Stimulated activated CD4-positive, alpha-beta T cell treated with anti-CD3 and anti-CD28 coated beads, Interleukin-1b, Interleukin-23, amount 100 ng/mL, for 1 hour (primary cell): ENCODE measurements at places on chromosomes 16 and 17.

DNA sequence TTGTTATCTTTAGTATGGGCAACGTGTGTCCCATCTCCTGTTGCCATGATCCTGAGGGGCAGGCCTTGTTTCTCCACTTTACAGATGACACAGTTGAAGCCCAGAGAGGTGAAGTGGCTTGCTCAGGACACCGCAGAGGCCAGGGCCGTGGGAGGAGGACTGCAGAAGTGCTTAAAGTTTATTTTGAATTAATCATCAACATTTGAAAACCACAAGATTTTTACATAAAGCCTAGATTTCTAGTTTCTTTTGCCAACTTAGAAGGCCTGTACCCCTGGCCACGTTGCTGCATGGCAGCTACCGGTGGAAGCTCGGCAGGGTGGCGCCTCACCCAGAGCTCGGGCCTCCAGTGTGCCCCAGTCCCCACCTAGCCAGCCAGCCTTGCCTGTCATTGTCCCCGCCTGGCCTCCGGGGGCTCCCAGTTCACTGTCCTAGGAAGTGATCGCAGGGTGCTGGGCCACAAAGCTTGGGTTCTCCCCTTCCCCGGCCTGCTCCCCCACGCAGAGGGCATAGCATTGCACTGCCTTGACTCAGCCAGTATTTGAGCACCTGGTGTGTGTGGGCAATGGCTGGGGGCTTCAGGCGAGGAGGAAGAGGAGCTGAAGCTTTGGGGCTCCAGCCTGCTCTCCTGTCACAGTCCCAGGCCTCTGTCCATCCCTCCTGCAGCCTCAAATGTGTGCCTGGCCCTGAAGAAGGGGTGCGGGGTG lies 14.8 kb upstream of the ADCY7 start:
- no peak for DNase-seq

DNA sequence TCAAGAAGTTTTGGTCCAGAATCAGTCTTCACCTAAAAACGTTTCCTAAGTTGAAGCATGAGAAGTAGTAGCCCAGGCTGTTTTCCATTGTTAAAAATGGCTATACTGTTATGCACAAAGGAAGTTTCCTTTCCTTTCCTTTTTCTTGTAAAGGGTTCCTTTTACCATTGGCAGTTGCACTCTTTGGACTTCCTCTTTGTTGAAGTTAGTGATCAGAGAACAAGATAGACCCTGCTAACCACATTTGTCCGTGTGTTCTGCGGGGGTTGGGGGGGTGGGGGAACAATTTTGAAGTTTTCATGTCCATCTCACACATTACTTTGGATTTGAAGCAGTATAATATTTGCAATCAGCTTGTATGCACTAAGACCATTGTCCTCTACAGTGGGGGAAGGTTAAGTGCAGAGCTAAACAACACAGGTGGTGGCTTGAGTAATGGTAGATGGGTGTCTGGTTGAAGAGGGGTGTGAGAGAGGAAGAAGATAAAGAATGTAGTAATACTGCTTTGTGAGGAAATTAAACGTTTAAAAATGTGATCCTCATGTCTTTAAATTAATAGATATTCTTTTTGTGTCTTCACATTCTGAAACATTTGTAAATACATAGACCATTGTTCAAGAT lies 1.4 kb downstream of the LPCAT2 start:
- no peak for DNase-seq

GRCh38 chr17:32928586-32929535 lies 908 bp downstream of the TMEM98 start:
- no peak for DNase-seq

DNA sequence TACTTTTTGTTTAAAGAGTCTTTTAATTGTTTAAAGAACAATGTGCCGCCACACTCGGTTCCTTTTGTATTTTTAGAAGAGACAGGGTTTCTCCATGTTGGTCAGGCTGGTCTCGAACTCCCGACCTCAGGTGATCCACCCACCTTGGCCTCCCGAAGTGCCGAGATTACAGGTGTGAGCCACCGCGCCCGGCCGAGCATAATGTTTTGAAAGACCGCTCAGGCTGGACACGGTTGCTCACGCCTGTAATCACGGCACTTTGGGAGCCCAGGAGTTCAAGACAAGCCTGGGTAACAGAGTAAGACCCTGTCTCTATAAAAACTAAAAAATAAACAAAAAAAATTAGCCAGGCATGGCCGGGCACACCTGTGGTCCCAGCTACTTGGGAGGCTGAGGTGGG lies 59.8 kb downstream of the RNF213 start:
- no peak for DNase-seq

DNA sequence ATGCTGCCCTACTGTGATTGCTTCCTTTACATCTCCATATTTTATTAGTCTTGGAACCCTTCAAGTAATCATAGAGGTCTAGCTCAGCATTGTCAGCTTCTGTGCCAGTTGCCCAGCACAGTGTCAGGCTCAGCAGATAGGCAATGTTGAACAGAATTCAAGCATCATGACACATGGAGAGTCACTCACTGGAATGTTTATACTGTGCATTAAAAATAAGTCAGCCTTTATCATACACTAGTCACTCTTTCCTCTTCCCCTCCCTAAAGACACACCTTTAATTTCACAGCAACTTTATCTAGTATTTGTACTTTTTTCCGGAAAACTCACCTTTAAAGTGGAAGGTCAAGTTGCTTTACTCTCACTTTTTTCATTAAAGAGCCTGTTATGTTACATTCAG lies 253.8 kb upstream of the CDH11 start:
- DNase-seq = no peak

- no peak for DNase-seq
Observed at GRCh38 chr16:15749371-15749770, 99.3 kb downstream of the NDE1 start.
